Stimulated activated CD8-positive, alpha-beta memory T cell treated with anti-CD3 and anti-CD28 coated beads, Interleukin-4, amount 100 ng/mL, for 1 hour (primary cell): ENCODE measurements at places on chromosomes 1 and 21.

DNA sequence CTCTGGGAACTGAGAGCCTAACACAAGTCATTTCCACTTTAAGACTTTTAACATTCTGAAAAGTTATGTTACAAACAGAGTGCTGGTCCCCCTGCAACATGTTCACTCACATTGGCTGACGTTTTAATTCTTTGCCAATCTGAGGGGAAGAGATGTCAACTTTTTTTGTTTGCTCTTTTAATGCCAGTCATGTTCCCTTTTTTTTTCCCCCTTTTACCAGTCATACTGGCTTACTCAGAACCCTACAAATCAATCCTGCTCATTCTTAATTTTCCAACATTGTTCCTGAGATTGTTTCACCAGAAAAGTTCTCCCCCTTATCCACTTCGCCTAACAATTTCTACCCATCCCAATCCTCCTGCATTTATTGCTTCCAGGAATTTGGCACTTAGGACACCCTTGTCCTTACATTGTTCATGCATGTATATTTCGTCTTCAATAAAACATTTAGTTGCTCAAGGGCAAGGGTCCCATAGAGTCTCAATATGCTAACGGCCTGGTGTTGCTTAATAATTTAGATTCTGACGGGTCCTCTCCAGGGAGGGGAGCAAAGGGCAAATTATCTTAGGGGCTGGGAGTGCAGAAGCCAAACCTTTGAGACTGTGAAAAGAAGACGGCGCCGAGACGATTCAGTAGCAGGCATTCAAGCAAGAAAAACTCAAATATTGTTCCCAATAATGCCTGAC, 624 bp upstream of the CR1L start:
- no peak for DNase-seq

DNA sequence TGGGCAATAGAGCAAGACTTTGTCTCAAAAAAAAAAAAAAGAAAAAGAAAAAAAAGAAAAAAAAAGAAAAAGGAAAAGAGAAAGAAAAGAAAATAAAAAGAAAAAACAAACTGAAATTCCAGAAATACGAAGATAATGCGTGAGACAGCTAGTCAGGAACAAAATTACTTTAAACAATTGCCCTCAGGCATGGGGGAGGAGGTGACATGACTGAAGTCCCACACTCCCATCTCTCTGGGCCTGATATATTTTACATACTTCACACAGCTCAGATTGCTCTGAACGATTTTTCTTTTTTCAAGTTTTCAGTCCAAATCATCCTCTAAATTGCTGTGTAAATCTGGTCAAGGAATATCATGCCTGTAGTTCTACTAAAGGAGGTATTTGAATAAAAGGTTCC, 409.5 kb upstream of the DEPDC1 start:
- no peak for DNase-seq

DNA sequence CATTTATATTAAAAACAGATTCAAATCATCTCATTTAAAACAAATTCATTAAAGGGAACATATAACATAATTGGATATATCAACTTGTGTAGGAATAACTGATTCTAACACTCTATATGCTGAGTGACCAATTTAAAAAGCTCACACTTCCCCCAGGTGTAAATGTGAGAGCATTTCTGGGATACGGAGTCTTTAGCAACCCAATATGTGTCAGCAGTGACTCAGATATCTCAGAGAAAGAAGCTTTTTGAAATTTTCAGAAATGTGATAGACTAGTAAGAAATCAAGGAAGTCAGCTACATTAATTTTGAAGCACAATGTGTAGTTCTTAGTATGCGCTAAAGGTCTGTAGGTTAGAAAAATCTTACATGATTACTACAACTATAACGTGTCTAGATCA, 87.9 kb upstream of the SERTAD4 start:
- DNase-seq: no peak

- no peak for DNase-seq
Measured at GRCh38 chr1:111801071-111801850, 45.6 kb downstream of the DDX20 start.

DNA sequence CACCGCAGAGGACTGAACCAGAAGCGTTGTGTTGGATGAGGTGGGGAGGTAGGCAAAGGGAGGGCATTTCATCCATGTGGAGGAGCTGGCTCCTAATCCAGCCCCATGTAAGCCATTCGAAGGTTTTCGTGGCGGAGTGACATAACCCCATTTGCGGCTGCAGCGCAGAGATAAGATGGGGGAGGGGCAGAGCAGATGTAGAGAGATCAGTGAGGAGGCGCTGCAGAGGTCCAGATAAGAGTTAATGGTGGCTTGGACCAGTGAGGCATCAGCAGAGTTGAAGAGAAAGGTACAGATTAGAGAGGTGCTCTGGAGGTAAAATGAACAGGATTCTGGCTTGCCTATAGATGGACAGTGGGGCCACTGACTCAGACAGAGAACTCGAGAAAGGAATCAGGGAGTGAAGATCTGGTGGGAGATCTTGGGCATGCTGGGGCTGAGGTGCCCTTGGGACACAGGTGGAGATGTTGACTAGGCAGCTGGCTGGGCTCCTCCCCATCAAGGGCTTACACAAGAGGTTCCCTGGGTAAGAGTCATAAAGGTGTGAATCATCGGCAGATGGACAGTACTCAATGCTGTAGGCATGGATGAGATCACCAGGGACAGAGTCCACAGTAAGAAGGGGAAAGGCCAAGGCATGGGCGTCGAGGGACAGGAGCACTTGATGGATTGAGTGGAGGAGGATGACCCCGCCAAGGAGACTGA, 7.8 kb upstream of the PTPRF start:
- no peak for DNase-seq

- no peak for DNase-seq
Measured at GRCh38 chr1:66237042-66237441, 296.9 kb upstream of the SGIP1 start.

DNA sequence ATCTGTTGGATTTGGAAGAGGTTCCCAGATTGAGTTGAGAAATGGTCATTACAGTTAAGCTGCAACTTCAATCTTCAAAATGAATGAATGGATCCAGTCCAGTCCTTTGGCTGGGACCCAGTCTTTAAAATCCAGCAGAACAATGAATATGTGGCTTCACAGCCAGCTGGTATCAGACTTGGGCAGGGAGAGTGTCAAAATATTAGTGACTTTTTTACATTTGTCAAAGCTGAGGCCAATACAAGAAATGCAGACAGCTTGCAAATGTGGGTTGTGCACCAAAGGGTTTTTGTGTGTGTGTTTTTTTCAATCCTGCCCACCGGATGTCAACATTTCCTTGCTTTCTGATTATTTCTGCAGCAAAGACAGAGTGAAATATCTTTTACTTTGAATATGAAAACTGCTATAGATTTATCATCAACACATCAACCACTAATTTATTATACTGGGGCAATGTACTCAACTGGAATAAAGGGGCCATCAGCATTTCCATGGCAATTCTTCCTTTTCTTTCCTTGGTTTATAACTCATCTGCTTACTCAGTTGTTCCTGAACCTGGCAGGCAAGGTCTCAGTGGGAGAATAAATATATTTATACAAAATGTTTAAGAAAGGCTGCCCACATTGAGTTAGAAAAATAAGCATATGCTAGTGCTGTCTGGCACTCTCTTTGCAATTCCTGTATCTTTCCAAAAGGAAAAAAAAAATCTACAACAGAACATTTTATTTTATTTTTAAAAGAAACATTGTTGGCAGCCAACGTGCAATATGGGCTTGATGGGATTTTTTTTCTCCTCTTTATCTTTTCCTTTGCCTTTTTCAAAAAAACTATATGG, 491.6 kb upstream of the C1orf87 start:
- no peak for DNase-seq

- no peak for DNase-seq
Measured at GRCh38 chr1:228842094-228842775, 107.0 kb downstream of the RHOU start.

- no peak for DNase-seq
Measured at GRCh38 chr1:206686478-206687249, 2.0 kb downstream of the MAPKAPK2 start.

- no peak for DNase-seq
Measured at GRCh38 chr1:93437976-93438605, 9.8 kb upstream of the FNBP1L start.

- DNase-seq: no peak
Measured at GRCh38 chr1:57082711-57083439, 117.1 kb upstream of the C8B start.

DNA sequence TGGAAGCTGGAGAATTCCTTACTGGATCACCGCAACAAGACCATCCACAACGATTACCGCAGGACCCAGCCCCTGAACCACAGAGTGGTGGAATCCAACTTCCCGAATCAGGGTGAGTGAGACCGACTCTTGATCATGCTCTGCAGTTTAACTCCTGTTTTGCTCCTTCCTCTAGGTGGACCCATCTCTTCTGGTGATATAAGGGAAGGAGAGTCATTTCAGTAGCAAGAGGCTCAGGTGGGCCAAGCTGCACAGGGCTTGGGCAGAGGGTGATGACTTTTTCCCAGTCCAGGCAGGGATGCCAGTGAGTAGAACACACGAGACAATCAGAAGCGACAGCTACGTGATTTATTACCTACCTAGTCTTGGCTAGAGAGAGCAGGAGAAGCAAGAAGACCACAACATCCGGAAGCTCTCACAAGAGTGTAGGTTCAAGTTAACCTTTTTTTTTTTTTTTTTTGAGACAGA, 25.2 kb downstream of the CA6 start:
- DNase-seq: no peak
